Amniotic stem cell (primary cell): ENCODE measurements at places on chromosomes 11 and 22.

DNA sequence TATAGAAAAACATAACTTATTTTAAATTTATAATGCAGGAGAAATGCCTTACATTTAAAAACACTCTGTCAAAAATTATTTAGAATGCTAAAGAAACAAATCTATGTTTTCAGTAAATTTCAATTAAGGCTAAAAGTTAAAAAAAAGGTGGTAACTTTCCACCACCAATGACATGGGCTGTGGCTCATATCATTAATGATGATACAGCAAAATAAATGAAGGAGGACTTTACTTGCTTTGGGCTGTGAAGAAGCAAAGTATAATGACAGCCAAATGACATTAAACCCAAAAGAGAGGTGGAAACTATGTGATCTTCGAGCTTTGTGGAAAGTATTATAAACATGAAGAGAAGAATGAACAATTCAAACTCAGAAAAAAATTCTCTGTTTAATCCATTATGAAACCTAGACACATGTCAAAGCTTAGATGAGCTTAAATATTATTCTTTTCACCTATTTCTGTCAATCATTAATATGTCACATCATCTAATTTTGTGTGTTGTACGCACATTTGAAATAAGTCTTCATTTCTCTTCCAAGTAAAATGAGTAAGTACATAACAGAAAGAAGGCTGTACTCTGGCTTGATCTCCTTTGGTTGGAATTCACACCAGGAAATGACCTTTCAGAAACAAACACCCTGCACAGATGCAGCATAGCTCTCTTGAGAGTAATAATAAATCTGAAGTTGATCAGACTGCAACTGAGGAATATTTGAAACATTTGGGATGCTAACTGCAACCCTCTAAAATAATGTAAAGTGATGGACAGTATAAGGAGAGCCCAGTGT lies 265.8 kb downstream of the TTC28 start:
- no peak for DNase-seq

DNA sequence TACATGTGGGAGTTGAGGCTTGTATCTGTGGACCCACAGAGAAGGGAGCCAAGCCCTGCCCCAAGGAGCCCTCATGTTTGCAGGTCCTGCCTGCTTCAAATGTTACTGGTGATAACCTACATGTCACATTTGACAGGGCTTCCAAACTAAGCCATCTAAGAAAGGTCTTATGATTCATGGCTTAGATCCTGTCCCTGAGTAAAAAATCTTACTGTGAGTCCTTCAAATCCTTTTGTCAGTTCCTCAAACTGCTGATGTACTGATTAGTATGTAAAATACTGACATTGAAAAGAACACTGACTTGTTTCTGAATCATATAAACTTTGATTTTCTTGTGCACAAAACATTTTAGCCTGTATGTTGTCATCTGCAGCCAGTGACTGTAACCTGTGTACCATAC lies 1.0 kb upstream of the PANX1 start:
- DNase-seq = no peak

DNA sequence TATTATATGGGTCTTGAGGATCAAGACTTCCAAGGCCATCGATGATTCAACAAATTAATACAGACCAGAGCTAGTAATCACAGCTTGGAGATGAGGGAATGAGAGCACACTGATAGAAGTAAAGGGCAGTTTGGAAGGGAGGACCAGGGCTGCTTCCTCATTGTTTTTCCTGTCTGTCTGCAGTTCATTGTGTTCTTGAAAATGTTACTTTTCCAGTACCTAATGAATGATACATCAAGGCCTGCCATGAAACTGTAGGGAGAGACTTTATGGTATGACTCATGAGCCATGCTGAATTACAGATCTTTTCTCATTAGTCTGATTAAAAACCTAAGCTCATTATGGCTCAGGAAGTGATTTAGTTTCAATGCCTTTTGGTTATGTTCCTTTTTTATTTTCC lies 855.6 kb downstream of the KCNA4 start:
- no peak for DNase-seq

- no peak for DNase-seq
These were observed 632.7 kb upstream of the CHORDC1 start for GRCh38 chr11:90855531-90855930.

DNA sequence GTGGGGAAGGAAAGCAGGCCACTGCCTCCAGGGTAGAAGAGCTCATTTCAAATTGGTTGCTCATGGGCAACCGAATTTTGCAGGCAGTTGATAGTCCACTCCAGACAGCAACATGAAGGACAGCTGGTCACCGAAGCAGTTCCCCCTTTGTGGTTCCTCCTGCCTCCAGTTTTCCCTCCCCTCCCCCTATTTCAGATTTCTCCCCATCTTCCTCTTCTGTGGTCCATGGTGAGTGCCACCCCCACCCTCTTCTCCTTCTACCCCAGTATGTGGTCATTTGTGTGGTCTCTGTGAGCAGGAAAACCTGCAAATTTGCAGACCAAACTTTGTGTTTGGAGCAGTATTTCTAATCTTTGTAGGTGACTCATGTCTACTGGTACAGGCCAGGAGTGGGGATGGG lies 38.2 kb upstream of the PAK1 start:
- DNase-seq = no peak

GRCh38 chr22:37153901-37154300 lies 4.2 kb upstream of the IL2RB start:
- no peak for DNase-seq

GRCh38 chr11:37313266-37313665 lies 715.2 kb upstream of the RAG2 start:
- DNase-seq = no peak

GRCh38 chr11:11391796-11392463 lies 38.9 kb upstream of the CSNK2A3 start:
- peak; percentile 38 for DNase-seq

DNA sequence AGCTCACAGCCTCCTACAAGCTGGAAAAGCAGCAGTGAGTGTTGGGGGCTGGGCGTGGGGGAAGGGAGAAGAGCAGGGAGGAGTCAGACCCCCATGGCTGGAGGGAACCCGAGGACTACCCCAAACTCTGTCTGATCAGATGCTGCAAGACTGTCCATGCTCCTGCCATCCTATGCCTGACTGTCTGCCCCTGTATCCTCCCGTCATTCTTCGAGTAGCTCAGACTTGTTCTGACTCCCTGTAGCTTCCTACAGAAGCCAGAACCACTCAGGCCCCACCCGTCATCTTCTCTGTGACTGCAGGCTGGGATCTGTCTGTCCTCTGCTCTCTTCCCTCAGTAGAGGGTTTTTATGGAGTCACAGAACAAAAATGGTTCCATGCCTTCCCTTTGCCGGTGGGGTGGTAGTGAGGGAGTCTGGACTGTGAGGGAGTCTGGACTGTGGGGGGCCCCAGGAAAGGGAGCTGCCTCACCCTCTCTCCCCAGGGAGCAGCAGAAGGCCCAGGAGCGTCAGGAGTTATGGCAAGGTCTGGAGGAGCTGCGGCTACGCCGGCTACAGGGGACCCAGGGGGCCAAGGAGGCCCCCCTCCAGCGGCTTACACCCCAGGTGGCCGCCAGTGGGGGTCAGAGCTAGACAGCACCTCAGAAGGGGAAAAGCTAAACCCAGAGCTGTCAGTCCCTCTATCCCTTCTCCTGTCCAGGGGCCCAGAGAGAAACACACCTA lies 2.3 kb downstream of the GPHA2 start:
- DNase-seq = no peak

DNA sequence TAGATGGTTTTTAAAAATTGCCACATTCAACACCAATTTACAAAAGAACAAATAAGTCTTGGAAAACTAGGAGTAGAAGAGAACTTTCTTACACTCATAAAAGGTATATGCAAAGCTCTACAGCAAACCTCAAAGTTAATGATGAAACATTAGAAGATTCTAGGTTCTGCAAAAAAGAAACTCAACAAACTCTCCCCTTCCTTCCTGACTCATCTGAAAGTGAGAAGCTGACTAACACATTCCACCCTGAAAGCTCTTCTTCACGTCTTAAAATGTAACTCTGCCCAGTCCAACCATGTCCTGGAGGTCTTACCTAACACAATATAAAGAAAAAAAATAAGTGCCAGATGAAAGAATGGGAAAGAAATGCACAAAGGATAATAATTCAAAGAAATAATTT lies 218.9 kb upstream of the ISX start:
- peak; percentile 11 for DNase-seq

DNA sequence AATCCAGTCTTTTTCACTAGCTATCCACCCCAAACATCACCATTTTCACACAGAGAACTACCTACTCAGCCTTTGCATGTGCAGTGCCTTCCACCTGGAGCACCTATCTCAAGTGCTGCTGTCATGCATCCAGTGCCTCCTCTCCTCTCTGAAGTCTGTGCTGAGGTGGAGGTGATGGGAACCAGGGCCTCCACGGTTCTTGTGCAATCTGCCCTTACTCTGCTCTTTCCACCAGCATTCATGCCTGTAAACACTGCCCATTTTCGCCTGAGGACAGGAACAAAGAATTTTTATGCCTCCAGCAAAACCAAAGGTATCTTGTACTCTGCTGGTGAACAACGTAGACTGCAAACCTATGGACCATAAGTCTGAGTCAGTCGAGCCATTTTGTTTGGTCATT lies 27.0 kb downstream of the PITPNB start:
- DNase-seq = no peak

DNA sequence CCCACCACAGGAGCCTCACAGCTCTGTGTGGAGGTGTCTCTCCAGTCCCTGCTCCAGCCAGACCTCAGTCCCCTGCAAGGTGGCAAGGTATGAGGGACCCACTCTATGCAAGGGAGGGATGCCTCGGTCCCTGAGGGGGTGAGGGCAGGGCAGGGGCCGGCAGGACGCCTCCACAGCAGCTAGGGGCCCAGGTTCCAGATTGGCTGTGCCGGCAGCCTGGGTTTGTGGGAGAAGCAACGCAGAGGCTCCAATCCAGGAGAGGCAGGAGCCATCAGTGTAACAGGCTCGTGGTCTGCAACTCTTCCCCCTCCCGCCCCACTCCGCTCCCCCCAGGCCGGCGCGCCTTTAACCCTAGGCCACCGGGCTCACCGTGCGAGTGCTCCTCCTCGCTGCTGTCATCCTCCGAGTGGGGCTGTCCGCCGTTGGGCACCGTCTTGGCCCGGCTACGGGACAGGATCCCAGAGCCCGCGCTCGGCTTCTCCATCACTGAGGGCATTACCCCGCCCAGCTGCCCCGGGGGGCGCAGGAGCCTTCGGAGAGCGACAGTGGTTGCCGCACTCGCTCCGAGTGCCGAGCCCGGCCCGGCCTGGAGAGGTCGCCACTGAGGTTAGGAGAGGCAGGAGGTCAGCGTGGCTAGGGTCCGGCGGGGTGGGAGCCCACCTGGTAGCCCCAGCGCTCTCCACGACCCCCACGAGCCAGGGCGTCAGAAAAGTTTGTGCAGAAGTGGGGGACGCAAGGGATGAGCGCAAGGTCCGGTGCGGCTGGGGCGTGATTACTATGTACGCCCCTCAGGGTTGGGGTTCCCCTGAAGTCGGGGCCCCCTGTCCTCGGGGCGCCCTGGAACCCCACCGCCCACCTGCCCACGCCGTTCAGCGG lies 765 bp downstream of the RCOR2 start:
- no peak for DNase-seq

DNA sequence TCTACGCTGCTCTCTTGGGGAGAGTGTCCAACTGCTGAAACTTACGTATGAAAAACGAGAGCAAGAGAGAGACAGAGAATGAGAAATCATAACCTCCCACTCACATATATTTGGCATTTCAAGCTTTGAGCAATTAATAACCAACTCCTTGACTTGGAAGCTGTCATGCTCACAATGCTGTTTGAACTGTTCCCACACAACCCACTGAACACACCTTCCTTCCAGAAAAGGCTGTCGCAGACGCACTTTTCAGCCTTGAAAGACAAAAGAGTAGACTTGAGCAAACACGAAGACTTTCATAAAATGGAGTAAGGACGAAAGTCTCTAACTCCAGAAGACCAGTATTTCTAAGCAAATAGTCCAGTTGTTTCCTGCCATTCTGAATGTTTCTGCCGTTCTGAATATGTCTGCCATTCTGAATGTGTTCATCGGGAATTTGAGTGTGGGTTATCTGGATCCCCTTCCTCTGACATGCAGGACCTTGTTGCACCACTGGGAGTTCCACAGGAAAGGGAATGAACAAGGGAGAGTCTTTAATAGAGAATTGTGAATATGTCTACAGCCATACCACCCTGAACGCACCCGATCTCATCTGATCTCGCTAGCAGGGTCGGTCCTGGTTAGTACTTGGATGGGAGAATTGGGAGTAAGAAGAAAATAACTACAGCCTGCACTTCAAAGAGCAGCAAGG lies 86.2 kb upstream of the BARX2 start:
- no peak for DNase-seq

DNA sequence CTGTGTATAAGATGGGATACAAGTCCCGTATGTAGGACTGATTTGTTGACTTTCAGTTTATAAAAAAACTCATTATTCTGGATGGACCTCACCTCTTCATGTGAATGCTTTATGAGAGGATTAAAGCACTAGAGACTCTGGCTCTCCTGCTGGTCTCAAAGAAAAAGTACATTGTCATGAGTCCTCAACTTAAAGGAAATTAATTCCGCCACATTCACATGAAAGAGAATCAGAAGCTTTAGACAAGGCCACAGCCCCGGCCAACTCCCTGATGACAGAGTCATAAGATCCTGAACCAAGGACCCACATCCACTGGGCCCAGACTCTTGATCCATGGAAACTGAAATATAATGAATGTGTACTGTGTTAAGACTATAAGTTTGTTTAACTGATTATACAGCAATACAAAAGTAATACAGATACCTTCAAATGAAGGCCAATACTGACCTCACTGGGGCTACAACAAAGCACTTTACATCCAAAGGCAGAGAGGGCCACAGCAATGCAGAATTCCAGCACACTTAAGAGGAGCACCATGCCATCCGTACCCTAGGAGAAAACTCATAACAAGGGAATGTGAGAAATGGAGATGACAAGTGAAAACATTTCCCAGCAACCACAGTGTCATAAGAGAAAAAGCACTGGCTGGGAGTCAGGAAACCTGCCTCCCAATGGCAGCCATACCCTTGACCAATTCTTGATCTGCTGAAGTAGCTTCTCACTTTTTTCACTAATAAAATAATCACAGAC lies 25.4 kb upstream of the MS4A6A start:
- DNase-seq = no peak

DNA sequence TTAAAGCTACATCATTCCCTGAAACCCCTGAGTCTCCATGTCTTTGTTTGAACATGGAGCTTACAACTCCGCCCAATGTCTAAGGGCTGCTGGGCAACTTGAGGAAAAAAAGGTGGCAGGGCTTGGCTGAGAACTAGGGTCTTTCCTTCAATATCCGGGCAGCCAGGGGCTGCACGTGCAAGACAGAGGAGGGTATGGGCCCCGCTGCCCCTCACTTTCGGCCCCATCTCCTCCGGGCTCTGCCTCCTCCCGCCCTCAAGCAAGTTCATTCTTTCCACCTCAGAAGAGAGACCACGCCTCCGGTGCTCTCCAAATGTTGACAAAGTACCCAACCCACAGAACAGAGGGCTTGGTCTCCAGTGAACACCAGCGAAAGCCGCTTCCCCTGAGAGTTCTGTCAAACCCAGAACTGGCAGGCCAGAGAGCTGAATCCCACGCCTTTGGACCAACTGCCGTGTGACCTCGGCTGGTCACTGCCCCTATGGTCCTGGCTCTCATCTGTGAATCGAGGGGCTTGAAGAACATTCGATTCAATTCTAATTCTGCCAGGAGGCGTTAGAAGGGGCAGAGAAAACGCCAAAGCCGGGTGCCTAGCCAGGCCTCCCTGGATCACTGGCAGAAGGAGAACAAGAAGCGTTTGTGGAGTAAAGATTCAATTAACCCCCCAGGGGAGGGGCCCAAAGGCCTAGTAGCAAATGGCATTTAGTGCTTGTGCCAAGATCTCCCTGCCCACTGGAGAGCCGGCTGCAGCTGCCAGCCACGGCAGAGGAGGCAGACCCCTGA lies 7.3 kb downstream of the PDGFB start:
- DNase-seq = no peak
